ENCODE measurements at places on chromosomes 7 and 10.

DNA sequence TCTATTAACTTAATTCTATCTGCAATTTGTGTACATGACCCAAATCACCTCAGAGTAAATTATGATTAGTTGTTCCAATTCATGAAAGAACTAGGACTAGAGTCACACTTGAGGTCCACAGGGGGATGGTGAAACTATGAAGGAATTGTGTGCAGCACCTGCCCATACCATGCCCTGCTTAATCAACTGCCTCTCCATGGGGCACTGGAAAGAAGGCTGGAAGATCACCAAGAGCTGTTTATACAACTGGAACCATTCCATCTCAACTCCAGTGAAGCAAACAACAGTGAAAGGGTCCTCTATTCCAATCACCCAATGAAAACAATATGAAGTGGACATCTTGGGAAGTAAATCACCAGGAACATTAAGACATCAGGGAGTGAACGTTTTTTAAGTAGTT, 98.7 kb upstream of the SEMA3D start:
- DNase-seq = no peak

GRCh38 chr10:79147306-79147705, 78.5 kb downstream of the ZMIZ1 start:
- no peak for DNase-seq

- no peak for DNase-seq
Observed at GRCh38 chr7:34451183-34451582, 206.8 kb upstream of the NPSR1 start.

GRCh38 chr10:87646935-87647334, 12.7 kb upstream of the PAPSS2 start:
- DNase-seq = no peak

DNA sequence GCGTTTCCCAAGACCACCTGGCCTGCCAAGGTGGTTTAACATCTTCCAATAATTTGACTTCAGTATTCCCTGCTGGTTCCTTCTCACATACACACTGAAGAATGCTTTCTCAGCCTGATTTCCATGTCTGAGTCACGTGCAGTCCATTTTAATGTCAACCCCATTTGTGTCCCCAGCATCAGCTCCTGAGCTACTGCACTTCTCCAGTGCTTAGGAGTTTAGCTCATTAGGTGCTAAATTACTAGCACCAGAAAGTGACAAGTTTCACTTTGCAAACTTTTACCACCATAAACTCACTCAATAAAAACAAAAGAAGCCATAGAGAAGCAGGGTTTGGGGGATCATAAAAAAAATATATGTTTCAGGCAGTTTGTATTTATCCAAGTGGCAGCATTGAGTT, 279.3 kb upstream of the SORCS1 start:
- no peak for DNase-seq

Data from activated CD8-positive, alpha-beta memory T cell treated with anti-CD3 and anti-CD28 coated beads for 48 hours (primary cell).